ENCODE measurements at places on chromosomes 11 and 22. TPM values are rescaled to one million over a fixed set of nuclear protein-coding genes. Genes with fewer than 3 reads are reported as not detected.

SLC6A5 gene
- not detected for total RNA-seq

RTCB gene
- 73.2 TPM for total RNA-seq

TRIM49 gene
- not detected for total RNA-seq

NRIP3 gene
- 0.62 TPM for total RNA-seq

ANO1 gene
- total RNA-seq: 36.7 TPM

ANKRD49 gene
- 19.8 TPM for total RNA-seq

UBQLN3 gene
- not detected for total RNA-seq

DSCAML1 gene
- total RNA-seq: 0.31 TPM

OR4D10 gene
- not detected for total RNA-seq

SLC16A8 gene
- total RNA-seq: not detected

SELENOH gene
- total RNA-seq: 73.2 TPM

PYGM gene
- total RNA-seq: 584 TPM

ADAMTS15 gene
- total RNA-seq: 35.1 TPM

HPX gene
- total RNA-seq: 0.31 TPM

F2 gene
- not detected for total RNA-seq

RAG1 gene
- 2.2 TPM for total RNA-seq

ACTN3 gene
- total RNA-seq: 91.4 TPM

KRTAP5-2 gene
- not detected for total RNA-seq

ESAM gene
- total RNA-seq: 24.0 TPM

POLD3 gene
- total RNA-seq: 15.0 TPM

Data from tongue (tissue), 3 donors.